ENCODE measurements at places on chromosomes 3 and 15. TPM values are rescaled to one million over a fixed set of nuclear protein-coding genes. Genes with fewer than 3 reads are reported as not detected.

The PROS1 gene
- 38.0 TPM for polyA plus RNA-seq

The SERF2 gene
- polyA plus RNA-seq, result 608 TPM

The C3orf20 gene
- polyA plus RNA-seq, result 0.24 TPM

DNA sequence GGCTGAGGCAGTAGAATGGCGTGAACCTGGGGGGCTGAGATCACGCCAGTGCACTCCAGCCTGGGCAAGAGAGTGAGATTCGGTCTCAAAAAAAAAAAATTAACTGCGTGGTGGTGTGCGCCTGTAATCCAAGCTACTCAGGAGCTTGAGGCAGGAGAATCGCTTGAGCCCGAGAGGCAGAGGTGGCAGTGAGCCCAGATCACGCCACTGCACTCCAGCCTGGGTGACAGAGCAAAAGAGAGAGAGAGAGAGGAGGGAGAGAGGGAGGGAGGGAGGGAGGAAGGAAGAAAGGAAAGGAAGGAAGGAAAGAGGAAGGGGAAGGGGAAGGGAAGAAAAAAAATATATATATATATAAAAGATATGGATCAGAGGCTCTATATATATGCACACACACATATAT is 6.0 kb downstream of the TM4SF19 start:
- no peak for DNase-seq

GRCh38 chr3:17430582-17430981 is 311.8 kb downstream of the TBC1D5 start:
- DNase-seq, result no peak

DNA sequence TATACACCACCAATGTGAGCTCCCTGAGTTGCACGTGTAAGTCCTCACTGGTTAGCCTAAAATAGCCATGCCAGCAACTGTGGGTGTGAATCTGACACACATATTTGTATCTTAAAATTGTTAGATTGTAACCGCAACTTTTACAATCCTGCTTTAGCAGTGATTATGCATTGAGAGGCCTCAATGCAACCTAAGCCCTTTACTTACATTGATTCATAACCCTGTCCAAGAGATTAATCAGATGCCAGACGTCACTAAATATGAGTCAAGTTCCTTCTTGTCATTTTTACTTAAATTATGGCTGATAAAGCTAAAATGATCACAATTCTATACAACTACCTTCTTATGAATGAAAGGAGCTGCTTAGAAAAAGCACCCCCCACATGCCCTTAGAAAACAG is 46.9 kb downstream of the IL17RD start:
- DNase-seq, result no peak
